ENCODE measurements at places on chromosomes 11 and 22. TPM values are rescaled to one million over a fixed set of nuclear protein-coding genes. Genes with fewer than 3 reads are reported as not detected.

The VSIG10L2 gene
- total RNA-seq = not detected

The KCNJ4 gene
- not detected for total RNA-seq

The KLHDC7B gene
- total RNA-seq = 4.1 TPM

The ADORA2A gene
- 1.4 TPM for total RNA-seq

The SERPIND1 gene
- total RNA-seq = not detected

The FJX1 gene
- total RNA-seq = 33.3 TPM

The PIWIL4 gene
- total RNA-seq = not detected

The CDC42EP2 gene
- 24.5 TPM for total RNA-seq

The CCDC81 gene
- total RNA-seq = 0.47 TPM

The OR56A1 gene
- total RNA-seq = not detected

The SLC15A3 gene
- total RNA-seq = not detected

The P2RX6 gene
- 0.22 TPM for total RNA-seq

The PLAAT2 gene
- 0.58 TPM for total RNA-seq

The SCGB1A1 gene
- total RNA-seq = not detected

The QSER1 gene
- total RNA-seq = 34.0 TPM

The OR4C46 gene
- total RNA-seq = not detected

DNA sequence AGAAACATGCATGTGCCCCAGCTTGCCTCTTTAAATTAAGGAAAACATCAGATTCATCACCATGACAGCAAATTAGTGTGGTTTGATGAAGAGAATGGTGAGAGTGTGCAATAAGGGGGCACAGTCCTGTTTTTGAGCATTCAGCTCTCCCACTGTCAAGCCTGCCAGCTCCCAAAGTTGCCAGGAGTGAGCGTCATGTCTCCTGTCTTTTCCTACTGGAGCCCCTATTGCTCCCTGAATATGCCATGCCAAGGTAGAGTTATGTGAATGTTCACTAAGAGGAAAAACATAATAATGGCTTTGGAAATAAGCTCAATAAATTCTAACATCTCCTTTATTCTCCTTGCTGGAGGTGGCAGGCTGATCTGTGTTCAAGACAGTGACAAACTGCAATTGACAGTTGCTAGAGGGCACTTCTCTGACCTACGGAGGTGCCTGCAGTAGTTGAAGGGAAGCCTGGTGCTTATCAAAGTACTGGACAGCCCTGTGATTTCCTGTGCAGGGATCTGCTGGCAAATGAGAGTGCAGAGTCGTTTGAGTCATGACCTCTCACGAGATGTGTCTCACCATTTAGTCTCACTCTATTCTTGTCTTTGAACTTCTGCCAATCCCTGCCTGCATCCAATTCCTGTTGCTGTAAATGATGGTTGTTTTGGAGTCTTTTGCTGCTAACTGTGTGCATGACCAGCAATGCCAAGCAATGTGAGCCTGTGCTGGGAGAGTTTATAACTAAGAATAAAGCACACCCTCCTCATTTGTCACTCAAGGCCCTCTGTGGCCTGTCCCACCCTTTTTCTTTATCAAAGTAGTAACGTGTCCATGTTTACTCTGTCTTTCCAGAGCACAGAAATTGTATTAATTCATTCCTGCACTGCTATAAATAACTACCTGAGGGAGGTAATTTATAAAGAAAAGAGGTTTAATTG is 34.8 kb downstream of the MRGPRX2 start:
- H3K27me3 ChIP-seq = peaks cover 74% of the 10 kb centered on the region
- peaks cover 4% of the 10 kb centered on the region for H3K36me3 ChIP-seq
- H3K4me3 ChIP-seq = no peak overlapping the region
- DNase-seq = peak; percentile 29
- H3K4me1 ChIP-seq = peaks cover 17% of the 10 kb centered on the region

GRCh38 chr22:48968201-48968959 is 859.3 kb downstream of the BRD1 start:
- DNase-seq = no peak
- no peaks in the 10 kb centered on the region for H3K4me1 ChIP-seq
- H3K36me3 ChIP-seq = no peaks in the 10 kb centered on the region

DNA sequence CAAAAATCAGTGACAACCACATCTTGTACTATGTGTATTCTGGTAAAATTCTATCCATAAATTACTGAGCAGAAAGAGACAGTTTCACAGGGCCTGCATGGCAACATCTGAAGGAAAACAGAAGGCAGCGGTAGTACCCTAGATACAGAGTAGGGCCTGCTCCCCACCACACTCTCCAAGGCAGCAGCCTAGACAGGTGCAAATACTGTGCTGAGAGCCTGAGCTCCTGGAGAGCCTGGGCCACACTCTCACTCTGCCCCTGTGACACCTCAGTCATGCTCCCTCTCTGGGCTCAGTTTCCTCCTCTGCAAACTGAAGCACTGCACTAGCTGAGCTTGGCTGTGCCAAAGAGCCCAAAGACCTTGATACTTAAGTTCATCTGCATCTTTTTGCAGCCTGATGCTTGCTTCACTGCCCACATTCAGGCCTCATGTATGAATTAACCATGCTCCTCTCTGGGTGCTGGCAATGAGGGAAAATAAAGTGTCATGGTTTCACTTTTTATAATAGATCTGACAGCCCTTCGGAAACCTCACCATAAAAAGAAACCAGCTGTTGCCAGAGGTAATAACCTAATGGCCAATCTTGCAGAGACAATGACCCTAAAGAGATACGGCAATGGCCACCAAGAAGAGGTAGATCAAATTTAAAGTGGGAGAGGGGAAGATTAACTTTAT is 104.7 kb downstream of the PLEKHA7 start:
- DNase-seq = no peak
- H3K27me3 ChIP-seq = no peaks in the 10 kb centered on the region
- H3K4me1 ChIP-seq = no peaks in the 10 kb centered on the region
- H3K27ac ChIP-seq = no peak overlapping the region

DNA sequence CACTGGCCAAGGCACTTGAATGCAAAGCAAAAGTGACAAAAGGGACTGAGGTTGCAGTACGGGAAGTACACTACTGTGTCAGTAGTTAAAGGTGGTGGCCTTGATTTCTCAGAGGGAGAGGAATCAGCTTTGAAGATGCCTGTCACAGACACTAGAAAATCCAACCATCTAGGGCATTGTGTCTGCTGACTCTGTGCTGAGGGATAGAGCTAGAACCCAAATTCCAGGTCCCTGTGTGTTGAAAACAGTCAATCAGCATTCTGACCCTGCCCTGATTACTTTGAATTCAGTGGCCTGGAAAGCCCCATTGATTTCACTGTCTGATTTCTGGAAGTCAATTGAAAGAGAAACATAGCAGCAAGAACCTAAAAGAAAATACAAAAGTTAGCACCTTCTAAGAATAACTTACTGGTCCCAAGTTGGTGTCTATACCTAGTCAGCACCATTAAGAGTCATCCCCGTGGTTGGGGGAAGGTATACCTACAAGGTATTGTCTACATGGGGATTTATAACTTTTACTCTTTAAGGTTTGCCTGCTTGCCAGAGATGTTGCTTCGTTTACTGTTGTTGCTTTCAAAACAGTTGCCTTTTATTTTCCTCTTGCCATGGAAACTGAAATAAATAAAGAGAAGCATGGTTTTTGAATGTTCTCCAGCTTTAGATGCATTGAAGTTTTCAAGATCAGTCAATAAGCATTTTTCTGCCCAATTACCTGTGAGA is 97.3 kb downstream of the PDHX start:
- no peak for DNase-seq
- H3K4me3 ChIP-seq = no peak overlapping the region
- no peaks in the 10 kb centered on the region for H3K36me3 ChIP-seq
- peaks cover 20% of the 10 kb centered on the region for H3K4me1 ChIP-seq
- H3K27ac ChIP-seq = no peak overlapping the region
- no peaks in the 10 kb centered on the region for H3K27me3 ChIP-seq

DNA sequence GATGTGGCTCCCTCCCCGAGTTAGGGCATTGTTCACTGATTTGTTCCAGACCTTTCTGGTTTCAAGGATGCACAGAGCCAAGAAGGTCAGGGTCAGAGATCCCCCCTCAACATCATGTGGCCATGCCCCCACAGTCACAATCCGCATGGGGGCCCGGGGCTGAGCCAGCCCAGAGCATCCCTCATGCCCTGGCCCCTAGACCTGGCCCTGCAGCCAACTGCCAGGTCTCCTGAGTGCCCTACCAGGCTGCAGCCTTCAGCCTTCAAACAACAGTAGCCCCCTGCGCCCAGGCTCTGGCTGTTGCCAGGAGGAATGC is 142.4 kb downstream of the CRYBB2 start:
- no peak overlapping the region for H3K4me3 ChIP-seq
- H3K36me3 ChIP-seq = peaks cover 9% of the 10 kb centered on the region
- H3K27me3 ChIP-seq = no peaks in the 10 kb centered on the region
- DNase-seq = no peak
- H3K4me1 ChIP-seq = peaks cover 6% of the 10 kb centered on the region

- H3K27me3 ChIP-seq = no peaks in the 10 kb centered on the region
- H3K36me3 ChIP-seq = no peaks in the 10 kb centered on the region
- peak; percentile 62 for DNase-seq
Measured at GRCh38 chr11:104918113-104918824, 20.0 kb upstream of the CASP12 start.

- DNase-seq = no peak
- H3K36me3 ChIP-seq = peaks cover 52% of the 10 kb centered on the region
- no peak overlapping the region for H3K4me3 ChIP-seq
- peaks cover 21% of the 10 kb centered on the region for H3K4me1 ChIP-seq
- peak overlapping the region; percentile 32 for H3K27ac ChIP-seq
- H3K27me3 ChIP-seq = no peaks in the 10 kb centered on the region
Measured at GRCh38 chr11:114447444-114447843, 8.2 kb downstream of the REXO2 start.

DNA sequence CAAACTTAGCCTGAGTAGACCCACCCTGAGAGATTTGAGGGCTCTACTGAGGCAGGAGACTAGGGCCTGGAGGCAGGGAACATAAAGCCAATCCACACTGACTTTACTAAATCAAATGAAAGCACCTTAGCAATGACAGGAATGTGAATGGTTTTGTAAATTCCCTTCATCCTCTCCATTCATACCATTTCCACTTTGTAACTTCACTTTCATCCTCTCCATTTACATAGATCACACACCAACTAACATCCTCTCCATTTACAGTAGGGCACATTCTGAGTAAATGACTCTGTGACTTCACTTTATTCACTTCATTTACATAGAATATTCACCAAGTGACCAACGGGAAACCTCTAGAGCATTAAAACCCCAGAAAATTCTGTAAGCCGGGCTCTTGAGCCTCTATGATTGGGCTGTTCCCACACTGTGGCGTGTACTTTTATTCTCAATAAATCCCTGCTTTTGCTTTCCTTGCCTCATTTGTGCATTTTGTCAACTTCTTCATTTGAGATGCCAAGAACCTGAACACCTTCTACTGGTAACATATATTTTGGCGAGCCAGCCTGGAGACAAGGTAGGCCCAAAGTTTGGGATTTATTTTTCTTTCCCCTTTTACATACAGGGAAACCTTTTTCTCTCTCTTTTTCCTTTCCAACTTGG is 82.9 kb downstream of the PIWIL4 start:
- peaks cover 10% of the 10 kb centered on the region for H3K4me1 ChIP-seq
- no peak overlapping the region for H3K27ac ChIP-seq
- DNase-seq = no peak
- no peak overlapping the region for H3K4me3 ChIP-seq
- no peaks in the 10 kb centered on the region for H3K36me3 ChIP-seq

DNA sequence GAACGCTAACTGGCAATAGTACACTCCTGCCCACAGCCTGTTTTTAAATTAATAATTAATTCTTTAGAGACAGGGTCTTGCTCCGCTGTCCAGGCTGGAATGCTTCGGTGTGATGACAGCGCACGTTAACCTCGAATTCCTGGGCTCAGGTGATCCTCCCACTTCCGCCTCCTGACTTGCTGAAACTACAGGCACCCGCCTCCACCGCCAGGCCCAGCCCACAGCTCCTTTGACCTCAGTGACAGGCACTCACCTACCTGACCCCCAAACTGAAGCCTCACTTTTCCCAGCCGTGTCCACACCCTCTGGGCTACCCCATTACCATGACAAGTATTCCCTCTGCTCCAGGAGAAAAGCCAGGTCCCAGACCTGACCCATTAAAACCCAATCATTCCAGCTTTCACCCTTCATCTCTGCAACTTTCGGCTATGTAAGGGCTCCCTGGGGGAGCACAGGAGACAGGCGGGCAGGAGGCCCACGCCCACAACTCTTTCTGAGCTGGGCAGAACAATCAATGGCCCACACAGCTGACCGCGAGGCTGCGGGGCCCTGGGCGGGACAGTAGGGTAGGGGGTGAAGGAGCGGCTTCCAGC is 730 bp downstream of the LMNTD2 start:
- H3K4me3 ChIP-seq = peak overlapping the region; percentile 85
- peaks cover 14% of the 10 kb centered on the region for H3K4me1 ChIP-seq
- peaks cover 18% of the 10 kb centered on the region for H3K36me3 ChIP-seq
- no peaks in the 10 kb centered on the region for H3K27me3 ChIP-seq
- peak overlapping the region; percentile 23 for H3K27ac ChIP-seq
- no peak for DNase-seq

DNA sequence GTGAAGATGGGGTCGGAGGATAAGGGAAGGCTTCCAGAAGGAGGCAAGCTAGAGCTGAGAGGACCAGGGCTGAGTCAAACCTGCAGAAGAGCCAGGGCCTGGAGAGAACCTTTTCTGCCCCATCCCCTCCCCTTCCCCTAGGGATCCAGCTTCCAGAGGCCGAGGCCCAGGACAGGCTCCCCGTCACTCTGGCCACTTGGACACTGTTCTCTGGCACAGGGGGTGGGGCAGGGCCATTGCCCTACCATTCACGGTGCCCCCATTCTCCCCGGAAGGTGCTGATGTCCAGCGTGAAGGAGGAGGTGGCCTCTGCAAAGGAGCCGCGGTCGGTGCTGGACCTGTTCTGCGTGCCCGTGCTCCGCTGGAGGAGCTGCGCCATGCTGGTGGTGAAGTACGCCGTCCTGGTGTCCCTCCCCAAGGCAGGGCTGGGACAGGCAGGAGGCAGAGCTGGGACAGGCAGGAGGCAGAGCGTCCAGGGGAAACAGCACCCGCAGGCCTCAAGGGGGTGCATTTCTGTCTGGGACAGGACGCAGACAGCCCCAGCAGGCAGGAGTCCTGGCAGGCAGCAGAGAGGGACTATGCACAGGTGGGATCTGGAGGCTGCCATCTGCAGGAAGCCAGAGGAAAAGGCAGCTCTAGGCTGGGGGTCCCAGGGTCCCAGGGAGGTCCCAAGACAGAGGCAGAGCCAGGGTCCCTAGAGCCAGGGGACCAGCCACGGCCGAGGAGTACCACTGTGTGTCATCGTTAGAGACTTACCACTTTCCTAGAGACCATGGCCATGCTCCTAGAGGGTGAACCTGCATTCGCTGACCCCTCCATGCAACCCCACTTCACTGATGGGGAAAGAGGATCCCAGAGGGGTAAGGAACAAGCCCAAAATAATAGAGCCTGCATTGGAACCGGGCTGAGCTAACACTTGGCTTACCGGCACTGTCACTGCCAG is 25.8 kb upstream of the SLC22A12 start:
- no peaks in the 10 kb centered on the region for H3K36me3 ChIP-seq
- H3K4me3 ChIP-seq = no peak overlapping the region
- no peaks in the 10 kb centered on the region for H3K27me3 ChIP-seq
- no peak overlapping the region for H3K27ac ChIP-seq

DNA sequence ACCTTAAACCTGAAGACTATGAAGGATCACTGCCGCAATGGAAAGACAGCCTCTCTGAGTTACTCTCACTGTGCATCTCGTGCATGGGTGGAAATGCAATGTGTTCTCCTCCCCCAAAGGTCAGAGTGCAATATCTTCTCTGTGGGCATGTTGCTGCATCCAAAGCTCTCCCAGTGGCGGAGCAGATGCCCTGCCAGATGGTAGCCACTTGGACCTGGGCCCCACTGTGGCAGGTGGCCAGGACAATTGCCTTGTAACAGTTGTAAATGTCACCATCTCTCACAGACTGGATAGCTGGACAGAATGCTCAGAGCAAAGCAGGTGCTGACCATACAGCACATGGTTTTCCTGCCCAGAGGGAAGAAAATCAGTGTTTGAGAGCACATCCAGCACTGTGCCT is 542.0 kb downstream of the FAM181B start:
- no peak overlapping the region for H3K27ac ChIP-seq
- no peaks in the 10 kb centered on the region for H3K36me3 ChIP-seq
- H3K4me1 ChIP-seq = no peaks in the 10 kb centered on the region
- no peak for DNase-seq
- peaks cover 10% of the 10 kb centered on the region for H3K27me3 ChIP-seq

Measured in MCF 10A (cell line).